Dermis microvascular lymphatic vessel endothelial cell (primary cell): ENCODE measurements at places on chromosomes 16 and 17. TPM values are rescaled to one million over a fixed set of nuclear protein-coding genes. Genes with fewer than 3 reads are reported as not detected.

The CCDC200 gene
- total RNA-seq = not detected in 2 replicates

The KRT31 gene
- not detected in 2 replicates for total RNA-seq

The ADAMTS18 gene
- 7.4 and 25.2 TPM in 2 replicates for total RNA-seq

The LDHD gene
- total RNA-seq = 0.39 and 1.0 TPM in 2 replicates

The DOK4 gene
- total RNA-seq = 17.2 and 19.8 TPM in 2 replicates

The CTRB1 gene
- total RNA-seq = not detected in 2 replicates

The OR1A1 gene
- total RNA-seq = not detected in 2 replicates

The KRTAP4-3 gene
- not detected in 2 replicates for total RNA-seq

DNA sequence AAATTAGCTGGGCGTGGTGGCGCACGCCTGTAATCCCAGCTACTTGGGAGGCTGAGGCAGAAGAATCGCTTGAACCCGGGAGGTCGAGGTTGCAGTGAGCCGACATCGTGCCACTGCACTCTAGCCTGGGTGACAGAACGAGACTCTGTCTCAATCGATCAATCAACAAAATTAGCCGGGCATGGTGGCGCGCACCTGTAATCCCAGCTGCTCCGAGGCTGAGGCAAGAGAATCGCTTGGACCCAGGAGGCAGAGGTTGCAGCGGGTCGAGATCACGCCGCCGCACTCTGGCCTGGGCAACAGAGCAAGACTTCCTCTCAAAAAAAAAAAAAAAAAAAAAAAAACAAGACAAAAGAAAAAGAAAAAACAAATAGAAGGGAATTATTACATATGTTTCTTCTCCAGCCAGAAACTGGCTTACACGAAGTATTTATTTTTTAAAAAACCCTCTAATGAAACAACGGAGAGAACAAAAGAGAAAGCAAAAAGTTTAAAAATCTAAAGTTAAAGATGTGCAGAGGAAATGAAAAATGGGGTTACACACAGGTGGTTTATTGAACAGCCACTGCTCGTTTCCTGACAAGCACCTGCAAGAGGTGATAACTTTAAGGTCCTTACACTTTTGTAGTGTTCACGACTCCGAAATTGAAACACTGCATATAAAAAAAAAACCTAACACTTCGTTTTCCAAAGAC, 1.4 kb downstream of the SYNRG start:
- DNase-seq = peak; percentile 5

GRCh38 chr16:46961373-46962353, 11.8 kb downstream of the DNAJA2 start:
- no peak for DNase-seq

- DNase-seq = peak; percentile 83
Measured at GRCh38 chr16:12341423-12341822, 364.9 kb downstream of the SNX29 start.

DNA sequence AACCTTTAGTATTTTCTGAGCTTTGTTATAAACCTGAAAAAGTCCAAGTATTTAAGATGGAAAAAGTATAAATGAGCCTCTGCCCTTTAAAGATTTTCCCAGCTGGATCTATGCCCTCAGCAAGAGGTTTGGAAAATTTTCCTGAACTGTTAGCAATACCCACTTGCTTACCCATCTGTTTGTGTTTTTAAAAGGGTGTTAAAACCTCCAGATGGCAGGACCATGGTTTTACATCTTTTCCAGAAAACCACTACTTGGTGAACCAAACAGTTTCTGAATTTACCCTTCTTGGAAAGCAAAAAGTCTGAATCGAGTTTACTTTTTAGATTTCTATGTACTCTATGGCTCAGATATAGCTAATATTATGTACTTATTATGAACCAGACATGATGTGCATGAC, 719 bp downstream of the PMFBP1 start:
- no peak for DNase-seq

- DNase-seq = no peak
Measured at GRCh38 chr17:73765824-73766563, 121.7 kb upstream of the SDK2 start.

- no peak for DNase-seq
Measured at GRCh38 chr17:41061964-41062363, 2.0 kb upstream of the KRTAP2-3 start.

GRCh38 chr16:68851601-68852000, 8.3 kb downstream of the TANGO6 start:
- no peak for DNase-seq

DNA sequence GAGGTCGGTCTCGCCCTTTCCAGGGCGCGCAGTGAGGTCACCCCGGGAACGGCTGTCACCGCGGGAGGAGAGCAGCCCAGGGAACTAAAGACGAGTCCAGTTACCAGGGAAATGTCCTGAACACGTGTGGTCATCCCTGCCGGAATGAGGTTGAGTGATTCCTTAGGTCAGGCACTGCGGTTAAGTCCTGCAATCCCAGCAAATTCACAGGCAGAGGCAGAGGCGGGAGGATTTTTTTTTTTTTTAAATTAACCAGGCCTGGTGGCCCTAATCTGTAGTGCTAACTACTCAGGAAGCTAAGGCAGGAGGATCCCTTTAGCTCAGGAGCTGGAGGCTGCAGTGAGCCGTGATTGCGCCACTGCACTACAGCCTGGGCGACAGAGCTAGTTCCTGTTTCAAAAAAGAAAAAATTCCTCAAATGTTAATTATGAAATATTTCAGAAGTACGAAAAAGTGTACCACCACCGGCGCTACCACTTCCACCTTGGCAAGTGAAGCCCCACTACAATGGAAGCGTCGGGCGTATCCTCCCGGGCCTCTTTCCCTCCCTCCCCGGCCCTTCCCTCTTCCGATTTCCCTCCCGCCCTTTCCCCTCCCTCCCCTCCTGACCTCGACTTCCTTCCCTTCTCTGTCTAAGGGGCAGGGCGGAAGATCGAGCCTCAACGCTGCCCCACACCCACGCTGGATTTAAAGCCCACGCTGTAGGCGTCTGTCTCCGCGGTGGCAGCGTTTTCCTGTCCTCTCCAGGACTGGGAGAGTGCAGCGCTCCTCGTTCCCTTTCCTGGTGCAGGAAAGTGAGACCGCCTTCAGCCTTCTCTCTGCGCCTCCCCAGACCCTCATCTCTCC, 27.3 kb downstream of the SLFN11 start:
- peak; percentile 34 for DNase-seq

- DNase-seq = no peak
Measured at GRCh38 chr16:53232826-53233529, 178.2 kb downstream of the CHD9 start.

- no peak for DNase-seq
Measured at GRCh38 chr16:65574326-65574966, 452.6 kb upstream of the CDH11 start.
